ENCODE measurements at places on chromosomes 5 and 9. TPM values are rescaled to one million over a fixed set of nuclear protein-coding genes. Genes with fewer than 3 reads are reported as not detected.

SLC6A18 gene
- not detected for total RNA-seq

SLC45A2 gene
- not detected for total RNA-seq

NANS gene
- 40.4 TPM for total RNA-seq

NR2F1-AS1 gene
- total RNA-seq = 1.9 TPM

- no peak overlapping the region for H3K27ac ChIP-seq
- peaks cover 12% of the 10 kb centered on the region for H3K36me3 ChIP-seq
- no peak overlapping the region for H3K4me3 ChIP-seq
These were observed 68.3 kb downstream of the DCP2 start for GRCh38 chr5:113044776-113045465.

- H3K4me1 ChIP-seq = no peaks in the 10 kb centered on the region
- no peak overlapping the region for H3K27ac ChIP-seq
These were observed 73.0 kb upstream of the SMIM23 start for GRCh38 chr5:171712616-171713015.

GRCh38 chr9:134210908-134211810 is 46.8 kb upstream of the RNU6ATAC start:
- H3K36me3 ChIP-seq = no peaks in the 10 kb centered on the region
- H3K27me3 ChIP-seq = no peaks in the 10 kb centered on the region
- no peak for DNase-seq
- H3K27ac ChIP-seq = no peak overlapping the region

DNA sequence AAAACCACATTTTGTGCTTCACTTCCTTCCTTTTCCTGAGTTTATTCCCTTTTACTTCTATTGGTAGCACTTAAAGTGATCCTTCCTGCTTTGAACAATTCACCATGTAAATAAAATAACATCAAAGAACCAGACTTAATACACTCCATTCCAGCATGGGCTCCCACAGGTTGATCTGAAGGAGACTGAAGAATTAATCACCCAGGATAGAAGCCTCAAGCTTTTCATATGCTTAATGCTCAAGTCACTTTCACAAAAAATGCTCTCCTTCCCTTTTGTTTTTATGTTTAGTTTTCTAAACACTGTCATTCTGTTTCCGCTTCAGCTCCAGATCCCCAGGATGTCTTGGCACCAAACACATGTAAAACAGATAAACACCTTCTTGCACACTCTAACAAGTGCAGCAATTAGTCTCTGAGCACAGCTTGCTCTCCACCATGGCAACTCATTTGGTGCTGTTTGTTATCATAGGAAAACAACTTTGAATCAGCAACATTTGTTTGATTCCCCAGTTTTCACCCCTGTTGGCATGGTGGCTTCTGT is 37.0 kb downstream of the DMRTA1 start:
- no peak overlapping the region for H3K27ac ChIP-seq
- no peak overlapping the region for H3K4me3 ChIP-seq
- H3K4me1 ChIP-seq = peaks cover 4% of the 10 kb centered on the region
- DNase-seq = no peak
- no peaks in the 10 kb centered on the region for H3K27me3 ChIP-seq

DNA sequence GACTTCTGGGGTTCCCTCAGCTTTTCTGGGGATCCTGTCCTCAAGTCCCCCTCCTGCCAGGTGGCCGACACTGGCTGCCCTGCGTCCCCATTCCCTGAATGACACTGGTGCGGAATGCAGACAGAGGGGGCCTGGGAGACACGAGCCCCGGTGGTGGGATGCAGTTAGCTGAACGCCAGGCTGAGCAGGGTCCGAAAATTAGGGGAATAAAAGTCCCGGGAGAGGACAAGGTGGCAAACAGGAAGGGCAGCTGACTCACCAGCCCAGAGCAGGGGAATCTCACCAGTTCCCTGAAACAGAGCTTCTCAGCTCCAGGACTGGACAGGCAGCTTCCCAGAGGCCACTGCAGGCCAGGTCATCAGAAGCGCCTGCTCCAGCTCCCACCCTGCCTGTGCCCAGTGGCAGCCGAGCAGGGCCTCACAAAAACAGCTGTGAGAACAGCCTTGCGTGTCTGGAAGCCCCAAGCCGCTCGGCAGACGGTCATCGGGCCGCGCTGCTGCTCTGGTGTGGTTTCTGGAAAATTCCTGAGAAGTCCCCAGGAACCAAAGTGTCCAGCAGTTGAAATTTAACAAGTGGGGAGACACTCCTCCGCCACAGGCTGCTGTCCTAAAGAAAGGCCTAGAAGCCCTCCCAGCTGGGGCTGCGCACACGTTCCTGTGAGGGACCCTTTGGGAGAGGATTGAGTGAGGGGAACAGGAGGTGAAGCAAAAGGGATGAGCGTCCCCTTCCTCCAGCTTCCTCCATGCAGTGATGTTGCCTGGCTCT is 47.6 kb upstream of the EXOC3 start:
- no peaks in the 10 kb centered on the region for H3K27me3 ChIP-seq
- H3K4me1 ChIP-seq = no peaks in the 10 kb centered on the region
- DNase-seq = peak; percentile 28

DNA sequence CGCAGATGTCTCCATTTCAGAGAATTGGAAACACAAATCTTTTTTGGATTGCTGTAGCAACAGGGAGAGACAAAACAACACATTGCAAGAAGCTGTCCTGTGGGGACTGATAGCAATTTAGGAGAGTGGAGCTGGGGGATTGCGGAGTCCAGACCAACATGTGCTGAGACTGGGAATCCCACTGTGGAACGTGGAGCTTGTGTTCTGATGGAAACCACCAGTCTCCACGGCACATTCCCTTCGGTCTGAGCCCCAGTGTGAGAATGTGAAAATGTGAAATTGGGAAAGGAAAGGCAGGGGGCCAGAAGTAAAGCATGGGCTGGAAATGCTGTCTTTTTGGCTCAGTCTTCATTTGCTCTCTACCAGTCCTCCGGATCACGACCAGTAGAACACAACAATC is 348.8 kb upstream of the TNC start:
- no peak overlapping the region for H3K27ac ChIP-seq
- peaks cover 8% of the 10 kb centered on the region for H3K36me3 ChIP-seq
- H3K4me3 ChIP-seq = no peak overlapping the region

GRCh38 chr5:107513337-107514085 is 157.2 kb downstream of the EFNA5 start:
- H3K36me3 ChIP-seq = peaks cover 4% of the 10 kb centered on the region
- peaks cover 22% of the 10 kb centered on the region for H3K4me1 ChIP-seq
- no peak overlapping the region for H3K27ac ChIP-seq

DNA sequence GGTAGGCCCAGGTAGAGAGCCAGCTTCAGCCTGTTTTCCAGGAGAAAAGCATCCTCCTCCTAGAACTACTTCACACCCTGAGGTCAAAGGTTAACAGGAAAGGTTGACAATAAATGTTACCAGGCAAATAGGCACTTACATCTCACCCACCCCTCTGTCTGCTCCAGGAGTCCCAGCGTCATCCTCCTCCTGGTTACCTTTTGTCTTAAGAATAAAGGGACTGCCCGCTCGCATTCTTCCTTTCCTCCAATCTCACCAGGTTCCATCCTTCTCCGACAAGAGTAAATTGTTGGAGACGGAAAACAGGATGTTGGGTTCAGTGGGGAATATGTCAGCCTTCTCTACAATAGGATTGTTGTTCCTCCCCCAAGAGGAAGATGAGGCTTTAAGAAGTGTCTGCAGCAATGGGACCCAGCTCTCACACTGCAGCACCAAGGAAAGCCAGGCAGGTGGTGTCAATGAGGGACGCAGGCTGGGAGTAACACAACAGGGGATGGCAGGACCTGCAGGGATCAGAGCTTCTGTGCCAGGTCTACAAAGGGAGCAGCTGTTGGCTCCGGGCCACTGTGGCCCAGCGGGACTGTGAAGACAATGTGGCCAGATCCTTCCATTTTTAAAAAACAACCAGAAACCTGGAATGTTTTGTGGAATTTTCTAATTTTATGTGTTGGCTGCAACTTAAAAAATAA is 29.0 kb downstream of the FAT2 start:
- no peaks in the 10 kb centered on the region for H3K27me3 ChIP-seq
- H3K4me1 ChIP-seq = no peaks in the 10 kb centered on the region
- no peak overlapping the region for H3K4me3 ChIP-seq
- DNase-seq = no peak
- no peaks in the 10 kb centered on the region for H3K36me3 ChIP-seq
- no peak overlapping the region for H3K27ac ChIP-seq

DNA sequence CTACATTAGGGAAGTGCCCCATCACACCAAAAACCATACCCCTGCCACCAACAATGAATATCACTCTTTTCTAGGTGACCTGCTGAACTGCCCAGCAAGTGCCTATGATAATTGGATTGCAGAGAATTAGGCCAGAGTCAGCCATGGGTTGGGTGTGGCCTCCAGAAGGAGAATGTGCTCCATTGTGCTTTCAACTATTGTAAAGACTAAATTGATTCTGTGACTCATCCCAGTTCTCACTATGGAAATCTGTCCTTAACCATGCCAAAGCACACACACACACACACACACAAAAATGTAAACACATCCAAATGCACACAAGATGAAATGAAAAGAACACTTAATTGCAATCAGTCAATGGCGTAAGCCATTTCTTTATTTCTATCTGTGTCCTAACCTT is 25.7 kb downstream of the DRD1 start:
- H3K4me3 ChIP-seq = no peak overlapping the region
- no peaks in the 10 kb centered on the region for H3K27me3 ChIP-seq

DNA sequence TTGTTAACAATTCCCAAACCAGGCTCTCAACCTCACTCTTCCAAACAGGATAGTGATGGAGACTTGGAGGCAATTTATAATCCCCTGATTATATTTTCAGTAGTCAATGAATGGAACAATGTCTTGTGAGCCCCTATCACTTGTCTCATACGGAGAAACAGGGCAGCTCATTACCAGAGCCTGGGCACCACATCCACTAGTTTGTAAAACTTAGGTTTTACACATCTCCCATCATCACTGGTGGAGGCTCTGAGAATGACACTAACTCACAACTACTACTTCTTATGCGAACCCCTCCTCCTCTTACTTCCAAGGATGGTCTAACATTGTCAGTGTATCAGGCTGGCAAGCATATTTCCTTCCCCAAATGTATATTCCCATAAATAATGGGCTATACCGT is 253.7 kb downstream of the EPB41L4A start:
- no peak for DNase-seq
- peaks cover 47% of the 10 kb centered on the region for H3K36me3 ChIP-seq
- peak overlapping the region; percentile 94 for H3K27ac ChIP-seq
- peak overlapping the region; percentile 19 for H3K4me3 ChIP-seq
- no peaks in the 10 kb centered on the region for H3K27me3 ChIP-seq

DNA sequence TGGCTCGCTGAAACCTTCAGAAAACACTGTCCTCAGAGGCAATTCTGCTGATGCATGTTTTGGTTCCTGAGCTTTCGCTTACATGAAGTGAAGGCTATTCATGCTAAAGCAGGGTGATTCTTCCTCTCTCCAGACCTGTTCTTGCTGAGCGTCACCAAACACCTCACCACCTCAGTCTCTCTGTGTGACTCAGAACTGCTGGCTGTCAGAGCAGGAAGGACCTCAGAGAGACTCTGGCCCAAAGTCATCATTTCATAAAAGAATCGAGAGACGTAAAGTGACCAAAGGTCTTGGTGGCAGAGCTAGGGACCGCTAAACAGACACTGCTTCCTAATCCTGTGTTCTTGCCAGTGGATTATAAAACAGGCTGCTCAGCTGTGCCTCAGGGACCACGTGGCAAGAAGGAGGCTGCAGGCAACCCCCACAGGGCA is 73.8 kb downstream of the LHFPL2 start:
- H3K27me3 ChIP-seq = no peaks in the 10 kb centered on the region
- no peak overlapping the region for H3K27ac ChIP-seq
- no peak overlapping the region for H3K4me3 ChIP-seq
- H3K36me3 ChIP-seq = no peaks in the 10 kb centered on the region
- no peak for DNase-seq

DNA sequence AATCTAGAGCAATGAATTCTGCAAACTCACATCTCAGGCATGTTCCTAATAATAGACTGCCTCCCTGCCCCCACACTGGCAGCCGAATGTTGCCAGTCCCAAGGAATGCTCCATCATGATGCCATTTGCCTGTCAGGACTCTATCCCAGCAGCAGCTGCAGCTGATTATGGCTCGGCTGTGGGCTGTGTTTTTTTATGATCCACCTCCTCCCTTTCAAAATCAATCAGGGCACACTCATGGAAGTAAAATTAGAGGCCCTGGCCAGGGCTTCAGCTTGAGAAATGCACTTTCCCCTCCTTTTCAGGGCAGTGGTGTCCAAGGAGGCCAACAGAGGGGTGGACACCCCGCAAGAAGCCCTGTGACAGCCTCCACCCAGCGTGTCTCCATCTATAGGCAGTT is 176.7 kb upstream of the S1PR3 start:
- DNase-seq = no peak
- H3K27ac ChIP-seq = no peak overlapping the region
- no peaks in the 10 kb centered on the region for H3K36me3 ChIP-seq
- H3K4me1 ChIP-seq = peaks cover 2% of the 10 kb centered on the region

- no peaks in the 10 kb centered on the region for H3K27me3 ChIP-seq
- 0 out of 2 replicates have a peak, but pooled peaks cover 6% of the 10 kb centered on the region for H3K36me3 ChIP-seq
- DNase-seq = no peak
- H3K4me3 ChIP-seq = no peak overlapping the region
These were observed 614 bp upstream of the LCN6 start for GRCh38 chr9:136748666-136749611.

DNA sequence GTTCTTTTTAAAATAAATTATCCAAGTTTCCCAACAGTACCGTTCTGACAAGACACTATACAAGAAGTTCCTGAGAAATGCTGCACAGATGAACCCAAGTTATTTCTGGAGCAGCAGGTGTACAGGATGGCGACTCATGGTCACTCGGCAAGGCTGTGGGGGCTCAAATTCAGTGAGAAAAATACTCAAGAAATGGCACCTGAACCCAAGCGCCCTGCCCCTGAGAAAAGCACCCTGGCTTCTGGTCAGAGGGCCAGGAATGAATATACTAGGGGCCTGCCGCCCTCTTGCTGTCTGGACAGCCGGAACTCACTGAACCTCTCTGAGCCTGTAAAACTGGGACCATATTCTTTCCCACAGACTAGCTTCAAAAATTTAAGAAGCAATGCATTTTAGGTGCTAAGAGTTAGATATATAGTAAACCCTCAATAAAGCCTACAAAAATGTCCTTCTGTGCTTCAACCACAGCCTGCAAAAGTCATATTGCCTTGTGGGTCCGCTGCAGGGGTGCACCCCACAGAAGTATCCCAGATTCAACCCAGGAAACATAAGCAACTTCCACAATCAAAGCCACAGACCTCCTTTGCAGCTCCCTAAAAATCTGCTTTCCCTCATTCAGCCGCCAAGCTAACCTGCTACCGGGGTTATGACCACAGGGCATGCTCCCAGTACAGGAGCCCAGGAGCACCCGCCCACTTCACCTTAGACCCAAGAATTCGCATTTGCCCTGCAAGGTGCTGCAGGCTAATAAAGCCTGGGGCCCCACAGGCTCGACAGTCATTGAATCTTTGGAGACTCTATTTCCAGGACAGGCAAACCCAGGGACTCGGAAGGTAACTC is 1.4 kb downstream of the RAPGEF1 start:
- DNase-seq = peak; percentile 60
- peak overlapping the region; percentile 86 for H3K4me3 ChIP-seq
- H3K27me3 ChIP-seq = no peaks in the 10 kb centered on the region
- H3K27ac ChIP-seq = no peak overlapping the region
